SK-N-SH treated with all-trans-retinoic acid at 6 μM for 48 hours (cell line): ENCODE measurements at places on chromosomes 5 and 9.

DNA sequence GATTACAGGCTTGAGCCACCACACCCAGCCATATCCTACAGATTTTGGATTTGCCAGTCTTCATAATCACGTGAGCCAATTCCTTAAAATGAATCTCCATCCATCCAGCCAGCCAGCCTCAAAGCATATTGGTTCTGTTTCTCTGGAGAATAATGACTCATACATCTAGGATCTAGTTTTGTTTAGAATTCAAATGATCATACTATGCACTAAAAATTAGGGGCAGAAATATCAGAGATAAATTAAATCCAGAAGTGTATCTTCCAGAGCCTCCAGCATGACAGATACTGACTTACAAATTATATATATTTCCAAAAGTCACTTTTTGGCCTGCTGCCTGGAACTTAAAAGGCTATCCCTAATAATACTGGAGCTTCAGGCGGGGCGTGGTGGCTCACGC, 119.1 kb upstream of the NR5A1 start:
- ATAC-seq: peak; percentile 10

DNA sequence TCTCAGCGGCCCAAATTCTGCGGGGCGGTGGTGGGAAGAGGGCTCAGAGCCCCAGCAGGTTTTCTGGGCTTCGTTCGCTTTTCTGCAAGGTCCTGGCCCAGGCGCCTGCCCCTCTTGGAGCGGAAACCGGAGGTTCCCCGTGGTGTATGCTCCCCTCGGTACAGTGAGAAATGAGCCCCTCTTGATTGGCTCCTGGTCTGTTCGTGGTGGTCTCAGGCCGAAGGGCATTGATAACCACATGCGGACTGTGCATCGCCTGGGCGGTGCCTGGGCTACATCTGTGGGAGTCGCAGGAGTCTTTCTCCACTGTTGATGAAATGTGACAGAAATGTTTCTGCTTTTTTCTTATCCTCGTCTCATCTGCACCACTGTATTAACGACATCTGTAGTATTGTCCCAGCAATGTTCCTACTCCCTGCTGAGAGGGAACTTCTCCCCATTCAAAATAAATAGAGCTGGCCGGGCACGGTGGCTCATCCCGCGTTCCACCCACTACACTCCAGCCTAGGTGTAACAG, 682 bp downstream of the MAN1B1 start:
- no peak for ATAC-seq

GRCh38 chr9:23587903-23588302, 238.1 kb downstream of the ELAVL2 start:
- ATAC-seq: no peak

- ATAC-seq: no peak
Measured at GRCh38 chr9:135883410-135884089, 23.8 kb downstream of the CAMSAP1 start.
